ENCODE measurements at places on chromosomes 11 and 22.

- DNase-seq: no peak
Observed at GRCh38 chr11:57515332-57516060, at the start of gene SLC43A1. Gene SLC43A1, minus strand, starts transcription at chr11:57515702. Its CDS starts 1,591 bp downstream, at chr11:57514111.

DNA sequence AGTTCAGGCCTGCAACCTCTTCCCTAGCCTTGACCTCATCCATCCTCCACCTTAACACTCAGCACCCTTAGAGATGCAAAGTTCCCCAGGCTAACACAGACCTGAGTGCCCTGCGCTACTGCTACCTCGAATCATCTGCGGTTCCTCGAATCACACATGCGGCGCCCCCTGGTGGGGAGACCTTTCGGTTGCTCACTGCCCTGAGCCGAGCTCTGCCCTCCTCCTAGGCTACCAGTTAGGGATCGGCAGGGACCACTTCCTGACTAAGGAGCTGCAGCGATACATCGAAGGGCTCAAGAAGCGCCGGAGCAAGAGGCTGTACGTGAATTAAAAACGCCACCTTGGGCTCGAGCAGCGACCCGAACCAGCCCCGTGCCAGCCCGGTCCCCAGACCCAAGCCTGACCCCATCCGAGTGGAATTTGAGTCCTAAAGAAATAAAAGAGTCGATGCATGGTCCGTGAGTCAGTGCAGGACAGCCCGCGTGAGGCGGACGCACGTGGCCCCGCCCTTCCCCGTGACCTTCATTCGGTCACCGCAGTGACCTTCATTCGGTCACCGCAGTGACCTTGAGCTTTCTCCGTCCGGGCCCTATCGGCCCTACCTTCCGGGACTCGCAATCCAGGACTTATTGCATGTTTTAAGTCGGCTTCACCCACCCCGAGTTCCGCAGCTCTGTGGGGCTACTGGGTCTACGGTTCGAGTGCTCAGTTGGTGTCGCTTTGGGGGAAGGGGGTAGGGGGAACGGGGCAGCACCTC is 830 bp upstream of the ESRRA start:
- DNase-seq: peak; percentile 63

GRCh38 chr22:49930596-49931412 is 12.4 kb downstream of the CRELD2 start:
- DNase-seq: no peak

DNA sequence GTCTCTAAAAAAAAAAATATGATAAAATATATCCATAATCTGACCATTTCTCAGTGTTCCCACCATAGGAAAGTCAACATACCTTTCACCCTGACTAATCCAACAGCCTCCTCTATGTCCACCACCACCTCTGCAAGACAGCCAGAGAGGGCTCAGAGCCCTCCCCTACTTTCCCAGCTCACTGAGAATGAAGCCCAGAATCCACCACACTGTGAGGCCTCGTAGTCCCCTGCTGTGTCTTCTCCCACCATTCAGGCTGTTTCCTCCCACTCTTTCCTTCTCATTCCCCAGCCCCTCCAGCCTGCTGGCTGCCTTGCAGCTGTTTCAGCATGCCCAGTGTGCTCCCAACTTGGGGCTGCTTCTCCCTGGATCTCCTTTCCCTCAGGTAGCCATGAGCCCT is 27.0 kb downstream of the SGSM3 start:
- no peak for DNase-seq

- no peak for DNase-seq
Observed at GRCh38 chr22:20080776-20081654, 974 bp downstream of the DGCR8 start.

GRCh38 chr22:33707581-33707980 is 212.7 kb downstream of the LARGE1 start:
- no peak for DNase-seq

DNA sequence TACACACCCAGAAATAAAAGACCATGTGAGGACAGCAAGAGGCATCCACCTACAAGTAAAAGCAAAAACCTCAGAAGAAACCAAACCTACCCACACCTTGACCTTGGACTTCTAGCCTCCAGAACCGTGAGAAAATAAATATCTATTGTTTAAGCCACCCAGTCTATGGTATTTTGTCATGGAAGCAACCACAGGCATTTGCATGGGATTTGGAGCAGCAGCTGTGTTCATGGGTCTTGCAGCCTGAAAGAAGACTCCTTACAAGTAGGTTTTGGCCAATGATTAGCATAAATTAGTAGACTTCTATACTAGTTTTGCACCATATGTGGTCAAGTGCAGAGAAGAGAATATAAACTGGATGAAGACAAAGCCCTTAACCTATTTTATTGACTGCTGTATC is 27.9 kb downstream of the FSHB start:
- no peak for DNase-seq

GRCh38 chr11:112620621-112621394 is 340.4 kb upstream of the NCAM1 start:
- DNase-seq: no peak

GRCh38 chr11:118227865-118228785 is 3.3 kb upstream of the JAML start:
- DNase-seq: peak; percentile 72

DNA sequence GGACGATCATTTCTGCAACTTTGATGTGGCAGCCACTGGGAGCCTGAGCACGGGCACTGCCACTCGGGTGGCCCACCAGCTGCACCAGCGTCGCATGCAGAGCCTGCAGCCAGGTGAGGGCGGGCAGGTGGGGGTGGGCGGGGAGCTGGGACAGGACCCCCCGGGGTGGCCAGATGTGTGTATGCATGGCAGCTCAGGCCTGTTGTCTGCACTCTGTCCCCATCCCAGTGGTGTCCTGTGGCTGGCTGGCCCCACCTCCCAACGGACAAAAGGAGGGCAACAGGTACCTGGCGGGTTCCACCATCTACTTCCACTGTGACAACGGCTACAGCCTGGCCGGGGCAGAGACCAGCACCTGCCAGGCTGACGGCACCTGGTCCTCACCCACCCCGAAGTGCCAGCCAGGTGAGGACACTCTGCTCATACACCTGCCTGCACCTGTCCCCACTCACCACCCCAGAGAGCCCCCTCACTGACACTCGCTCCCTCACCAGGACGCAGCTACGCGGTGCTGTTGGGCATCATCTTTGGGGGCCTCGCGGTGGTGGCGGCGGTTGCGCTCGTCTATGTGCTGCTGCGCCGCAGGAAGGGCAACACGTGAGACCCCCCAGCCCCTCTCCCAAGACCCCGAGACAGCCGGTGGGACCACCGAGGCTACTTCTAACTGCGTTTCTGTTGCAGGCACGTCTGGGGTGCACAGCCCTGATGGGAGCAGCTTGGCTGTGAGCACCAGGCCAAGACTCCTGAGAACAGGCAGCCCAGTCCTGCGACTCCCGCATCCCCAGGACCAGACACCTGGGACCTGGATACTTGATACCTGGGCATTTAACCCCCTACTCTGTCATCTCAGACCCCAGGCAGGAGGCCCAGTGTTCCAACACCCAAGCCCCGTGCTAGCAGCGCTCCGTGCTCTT is 6.7 kb downstream of the SUSD2 start:
- no peak for DNase-seq

DNA sequence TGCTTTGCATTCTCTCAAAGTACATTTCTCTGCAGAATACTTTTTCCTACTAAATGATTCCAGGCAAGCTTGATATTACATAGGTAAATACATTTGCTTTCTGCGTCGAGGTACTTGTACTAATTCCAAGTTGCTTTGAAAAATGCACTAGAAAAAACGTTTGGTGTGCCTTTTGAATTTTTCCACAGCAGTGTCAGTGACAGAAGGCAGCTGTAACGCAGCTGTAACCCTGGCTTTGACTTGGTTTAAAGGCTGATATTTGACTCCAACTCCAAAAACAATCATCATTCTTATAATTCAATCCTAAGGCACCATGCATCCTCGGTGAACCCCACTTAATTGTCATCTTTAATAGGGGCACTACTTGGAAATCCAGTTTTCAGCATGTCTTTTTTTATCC is 125.0 kb downstream of the MAML2 start:
- no peak for DNase-seq

GRCh38 chr11:76564364-76564763 is 106.2 kb downstream of the LRRC32 start:
- DNase-seq: no peak

DNA sequence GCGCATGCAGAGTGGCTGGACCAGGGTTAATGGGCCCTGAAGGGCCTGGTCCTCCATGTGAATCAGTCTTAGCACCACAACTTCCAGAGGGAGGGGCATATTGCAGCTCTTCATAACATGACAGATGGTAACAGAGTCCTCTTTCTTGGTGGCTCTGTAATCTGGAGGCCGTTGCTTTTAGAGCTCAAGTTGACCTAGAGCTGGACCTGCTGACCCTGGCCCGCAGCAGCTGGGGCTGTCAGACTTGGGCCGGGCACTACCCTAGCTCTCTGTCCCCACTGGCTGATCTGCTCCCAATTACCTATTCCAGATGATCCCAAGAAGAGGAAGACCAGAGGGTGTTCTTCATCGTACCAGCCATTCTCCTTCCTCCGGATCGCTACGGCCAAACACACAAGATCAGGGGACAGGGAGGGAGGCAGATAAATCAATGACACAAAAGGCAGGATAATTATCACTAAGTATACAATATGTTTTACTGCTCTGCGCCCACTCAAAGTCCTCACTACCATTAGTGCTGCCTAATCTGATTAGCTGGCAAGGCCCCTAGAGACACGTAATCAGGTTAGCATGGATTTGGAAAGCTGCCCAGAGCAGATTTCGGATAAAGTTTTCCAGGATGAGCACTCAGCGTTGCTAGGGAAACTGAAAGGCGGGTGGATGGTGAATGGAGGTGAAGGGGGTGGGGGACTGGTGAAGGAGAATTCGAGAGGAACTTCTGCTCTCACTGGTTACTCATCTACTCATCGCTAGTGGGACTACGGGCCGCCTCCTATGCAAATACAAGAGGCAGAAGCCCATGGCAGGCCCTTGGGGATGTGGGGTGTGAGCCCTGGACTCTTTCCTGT is 64.5 kb upstream of the PHOX2A start:
- DNase-seq: no peak

DNA sequence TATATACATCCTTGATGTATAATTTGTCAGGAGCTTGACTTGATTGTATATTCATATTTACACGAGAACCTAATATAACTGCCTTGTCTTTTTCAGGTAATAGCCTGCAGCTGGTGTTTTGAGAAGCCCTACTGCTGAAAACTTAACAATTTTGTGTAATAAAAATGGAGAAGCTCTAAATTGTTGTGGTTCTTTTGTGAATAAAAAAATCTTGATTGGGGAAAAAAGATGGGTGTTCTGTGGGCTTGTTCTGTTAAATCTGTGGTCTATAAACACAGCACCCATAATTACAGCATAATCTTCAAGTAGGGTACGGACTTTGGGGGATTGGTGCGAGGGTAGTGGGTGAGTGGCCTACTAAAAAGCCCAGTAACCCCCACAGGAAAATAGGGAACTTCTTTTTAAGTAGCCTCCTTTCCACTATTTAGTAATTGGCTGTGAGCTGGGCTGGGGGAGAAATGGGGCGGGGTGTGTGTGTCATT is 7.5 kb downstream of the MALAT1 start:
- DNase-seq: no peak

DNA sequence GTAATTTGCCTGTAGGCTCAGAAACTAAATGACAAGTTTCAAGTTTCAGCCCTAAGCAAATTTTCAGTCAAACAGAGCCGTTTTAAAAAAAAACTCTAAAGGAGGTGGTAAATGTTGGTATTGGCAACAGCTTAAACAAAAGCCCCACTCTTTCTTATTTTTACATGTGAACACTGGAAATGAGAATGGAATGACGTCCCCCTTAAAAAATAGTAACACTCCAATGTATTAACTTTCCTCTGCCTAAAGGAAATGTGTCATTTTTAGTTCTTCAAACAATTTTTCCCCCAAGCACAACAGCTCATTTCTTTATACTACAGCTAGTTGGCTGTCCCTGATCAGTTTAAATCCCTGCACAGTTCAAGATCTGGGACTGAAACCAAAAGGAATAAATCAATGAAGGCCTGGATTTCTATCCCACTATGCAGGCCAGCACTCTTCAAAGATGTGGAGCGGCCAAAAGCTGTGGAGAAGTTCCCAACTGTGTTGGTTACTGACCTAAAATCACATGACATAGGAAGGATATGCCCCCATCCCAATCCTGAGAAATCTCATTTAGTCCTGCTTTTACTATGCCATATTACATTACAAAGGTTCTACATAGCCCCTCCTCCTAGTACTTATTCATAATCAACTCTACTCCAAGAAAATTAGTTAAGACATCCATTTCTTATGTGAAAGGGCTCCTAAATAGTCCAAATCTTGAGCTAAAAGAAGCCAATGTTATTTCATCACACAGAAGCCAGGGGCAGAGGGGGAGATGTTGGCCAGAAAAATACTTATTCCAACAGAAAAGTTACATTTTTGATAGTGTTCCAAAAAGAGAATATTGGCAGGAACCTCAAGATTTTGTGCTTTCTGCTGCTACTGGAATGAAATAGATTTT is 95.9 kb downstream of the CADM1 start:
- DNase-seq: no peak

DNA sequence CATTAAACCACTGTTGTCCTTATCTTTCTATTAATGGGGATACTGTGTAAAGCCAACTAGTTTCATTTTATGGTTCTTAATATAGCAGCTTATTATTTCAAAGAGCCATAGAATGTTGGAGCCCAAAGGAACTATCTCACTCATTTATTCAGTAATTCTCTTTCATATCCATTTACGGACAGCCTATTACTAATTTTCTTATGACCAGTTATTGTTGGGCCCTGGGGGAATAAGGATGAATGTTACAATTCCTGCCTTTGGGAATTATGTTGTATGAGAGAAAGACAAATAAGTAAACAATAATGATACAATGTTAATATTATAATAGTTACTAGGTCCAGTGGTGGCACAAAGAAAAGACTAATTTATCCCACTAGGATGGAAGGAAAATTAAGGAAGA is 52.4 kb downstream of the AAMDC start:
- DNase-seq: no peak

GRCh38 chr11:33881651-33882503 is 10.0 kb downstream of the LMO2 start:
- no peak for DNase-seq

DNA sequence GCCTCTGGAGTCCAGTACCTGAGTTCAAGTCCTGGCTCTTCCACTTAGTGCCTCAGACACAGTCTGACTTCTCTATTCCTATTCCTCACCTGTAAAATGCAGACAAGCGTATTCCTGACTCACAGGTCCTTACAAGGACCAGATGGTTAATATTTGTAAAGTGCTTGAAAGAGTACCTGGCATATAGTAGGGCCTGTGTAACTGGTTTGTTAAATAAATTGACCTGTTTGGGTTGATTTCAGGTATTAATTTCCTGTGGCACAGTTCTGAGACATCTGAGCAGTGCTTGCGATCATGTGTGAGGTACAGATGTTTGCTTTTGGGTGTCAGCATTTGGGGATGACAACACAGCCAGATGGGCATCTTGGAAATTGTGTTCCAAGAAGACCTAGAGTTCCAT is 127.5 kb downstream of the APIP start:
- no peak for DNase-seq

DNA sequence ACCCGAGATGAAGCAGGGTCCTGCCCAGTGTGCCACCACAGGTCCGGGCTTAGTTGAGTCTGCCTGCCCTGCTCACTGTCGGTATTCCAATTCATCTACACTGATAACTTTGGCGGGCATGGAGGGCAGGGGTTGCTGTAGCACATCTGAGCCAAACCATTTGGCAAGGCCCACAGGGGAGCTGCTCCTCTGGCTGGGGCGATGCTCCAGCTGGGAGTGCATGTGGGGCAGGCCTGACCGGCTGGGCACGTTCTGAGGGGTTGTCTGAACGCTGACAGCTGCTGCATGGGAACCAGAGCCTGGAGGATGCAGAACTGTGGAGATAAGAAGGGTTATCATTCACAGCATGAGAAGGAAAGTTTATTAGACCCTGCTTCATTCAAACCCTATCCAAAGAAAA is 40.4 kb downstream of the DRG1 start:
- no peak for DNase-seq

All from SIG-M5 (cell line).